ENCODE measurements at places on chromosomes 7 and 10.

DNA sequence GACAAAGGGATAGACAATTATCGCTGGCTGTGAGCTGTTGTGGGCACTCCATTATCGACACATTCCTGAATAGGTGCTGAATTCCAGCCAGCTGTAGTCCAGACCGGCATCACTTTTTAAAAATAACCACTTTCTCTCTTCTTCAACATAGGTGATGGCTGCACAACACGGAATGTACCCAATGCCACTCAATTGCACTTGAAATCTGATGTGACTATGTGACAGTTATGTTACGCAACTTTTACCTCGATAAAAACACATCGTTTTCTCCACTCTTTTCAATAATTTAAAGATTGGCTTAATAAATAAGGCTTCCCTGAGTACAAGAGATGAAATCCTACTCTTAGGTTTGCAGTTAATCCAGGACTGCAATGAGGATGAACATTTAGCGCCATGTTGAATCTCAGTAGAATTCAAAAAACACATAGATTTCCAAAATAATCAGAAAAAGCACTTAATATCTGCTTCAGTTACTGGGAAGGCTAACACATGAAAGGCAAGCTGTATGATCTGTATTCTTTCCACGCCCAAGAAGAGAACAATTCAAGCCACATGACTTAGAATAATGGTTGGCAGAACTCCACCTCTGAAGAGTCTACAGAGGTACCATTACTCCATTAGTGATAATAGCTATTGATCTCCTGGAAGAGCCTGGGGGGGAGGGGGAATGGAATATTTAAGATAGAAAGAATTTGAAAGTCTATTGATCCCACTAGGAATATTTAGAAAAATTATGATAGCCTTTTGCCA lies 3.6 kb downstream of the YWHAG start:
- DNase-seq: no peak

DNA sequence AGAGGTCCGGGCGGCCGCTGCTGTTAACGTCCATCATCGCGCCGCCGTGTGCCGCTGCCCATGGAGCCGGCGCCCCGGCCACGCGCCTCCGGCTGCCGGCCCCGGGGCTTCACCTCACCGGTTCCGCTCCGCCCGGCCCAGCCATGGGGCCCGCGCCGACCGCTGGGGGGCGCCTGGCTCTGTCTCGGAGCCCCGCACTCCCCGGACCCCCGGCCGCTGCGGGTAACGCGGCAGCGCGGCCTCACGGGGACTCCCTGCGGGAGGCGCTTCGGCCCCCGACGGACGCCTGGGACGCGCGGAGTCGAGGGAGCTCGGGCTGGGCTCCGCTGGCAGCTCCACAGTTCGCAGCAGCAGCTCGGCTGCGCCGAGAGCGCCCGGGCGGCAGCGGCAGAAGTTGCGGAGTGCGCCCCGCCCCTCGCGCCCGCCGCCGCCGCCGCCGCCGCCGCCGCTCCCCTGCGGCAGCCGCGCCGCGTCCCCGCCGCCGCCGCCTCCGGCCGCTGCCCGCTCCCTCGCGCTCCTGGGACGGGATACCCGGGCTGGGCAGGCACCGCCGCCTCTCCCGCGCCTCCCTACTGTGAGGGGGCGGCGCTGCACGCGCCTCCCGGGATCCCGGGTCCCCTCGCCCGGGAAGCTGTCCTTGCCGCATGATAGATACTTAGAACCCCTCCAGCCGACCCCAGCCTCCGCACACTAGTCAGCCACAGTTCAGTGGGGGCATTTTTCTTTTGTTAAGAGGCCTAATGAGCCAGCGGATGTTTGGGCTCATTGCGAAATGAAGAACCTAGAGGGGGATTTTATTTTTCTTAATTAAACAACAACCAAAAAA lies at the start of gene HTR7:
Gene HTR7, minus strand, starts transcription at position 405 of the 826 bp plus-strand sequence. Its CDS starts 368 bp downstream, at position 37.
- DNase-seq: peak; percentile 37

DNA sequence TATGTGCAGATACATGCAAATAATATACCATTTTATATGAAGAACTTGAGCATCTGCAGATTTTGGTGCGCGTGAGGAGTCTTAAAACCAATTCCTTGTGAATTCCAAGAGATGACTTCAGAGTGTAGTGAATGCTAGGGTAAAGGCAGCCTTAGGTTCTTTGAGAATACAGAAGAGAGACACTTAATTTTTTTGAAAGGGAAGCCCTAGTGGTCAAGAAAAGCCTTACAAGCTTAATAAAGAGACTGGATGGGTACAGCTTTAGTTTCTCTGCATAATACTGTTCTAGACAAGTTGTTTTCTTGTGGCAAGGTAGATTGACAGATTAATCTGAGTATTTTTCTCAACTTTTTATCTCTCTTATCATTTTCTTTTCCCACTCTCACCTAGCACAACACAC lies 636.5 kb downstream of the DNAJB9 start:
- DNase-seq: no peak

DNA sequence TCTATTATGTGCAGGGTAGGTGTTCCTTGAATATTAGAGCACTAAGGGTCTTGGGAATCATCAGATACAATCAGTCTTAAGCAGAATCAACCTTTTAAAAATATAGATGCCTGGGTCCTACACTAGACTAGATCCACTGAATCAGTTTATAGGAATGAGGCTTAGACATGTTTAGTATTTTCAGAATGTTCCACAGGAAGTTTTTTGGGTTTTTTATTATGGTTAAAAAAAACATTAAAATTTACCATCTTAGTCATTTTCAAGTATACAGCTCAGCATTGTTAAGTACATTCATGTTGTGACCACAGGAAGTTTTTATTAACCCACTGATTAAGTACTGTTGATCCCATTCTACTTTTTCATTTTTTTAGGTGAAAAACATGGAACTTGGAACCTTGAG lies 135.7 kb downstream of the LCOR start:
- peak; percentile 40 for DNase-seq

GRCh38 chr7:145350334-145350733 lies 514.5 kb upstream of the TPK1 start:
- DNase-seq: no peak

- peak; percentile 1 for DNase-seq
These were observed 28.2 kb downstream of the IL2RA start for GRCh38 chr10:6033954-6034353.
